Left ventricle myocardium superior (tissue), 1 donor: ENCODE measurements at places on chromosomes 11 and 22. TPM values are rescaled to one million over a fixed set of nuclear protein-coding genes. Genes with fewer than 3 reads are reported as not detected.

MS4A1 gene
- not detected for total RNA-seq

OR52H1 gene
- total RNA-seq: not detected

SYT8 gene
- not detected for total RNA-seq

OR51E1 gene
- 1.8 TPM for total RNA-seq

NPAS4 gene
- total RNA-seq: not detected

NRIP3 gene
- total RNA-seq: 1.2 TPM

ARRB1 gene
- total RNA-seq: 26.5 TPM

THRSP gene
- total RNA-seq: 1.1 TPM

KIRREL3 gene
- 0.35 TPM for total RNA-seq

HOATZ gene
- not detected for total RNA-seq

ARVCF gene
- 26.8 TPM for total RNA-seq

DMC1 gene
- 0.20 TPM for total RNA-seq

CCND1 gene
- 162 TPM for total RNA-seq

SLC25A45 gene
- 4.6 TPM for total RNA-seq

PANX2 gene
- total RNA-seq: 0.40 TPM

C11orf42 gene
- not detected for total RNA-seq

SCGB1A1 gene
- not detected for total RNA-seq

ZFPL1 gene
- 23.7 TPM for total RNA-seq

TMEM191B gene
- total RNA-seq: 0.59 TPM

PKDREJ gene
- not detected for total RNA-seq

BLID gene
- total RNA-seq: not detected

IFITM10 gene
- 0.77 TPM for total RNA-seq

UPK2 gene
- not detected for total RNA-seq

APOA5 gene
- total RNA-seq: not detected

MAPK1 gene
- 80.5 TPM for total RNA-seq

HTR3A gene
- total RNA-seq: not detected

VPREB1 gene
- total RNA-seq: not detected

OR4A47 gene
- not detected for total RNA-seq

LSP1 gene
- 22.9 TPM for total RNA-seq

SLC22A12 gene
- total RNA-seq: not detected

CCDC89 gene
- 0.30 TPM for total RNA-seq

NEFH gene
- 0.12 TPM for total RNA-seq

CLCF1 gene
- 0.89 TPM for total RNA-seq

MMP27 gene
- not detected for total RNA-seq

TYR gene
- total RNA-seq: not detected

SLC7A4 gene
- 0.30 TPM for total RNA-seq

BMAL1 gene
- 4.6 TPM for total RNA-seq

KRTAP5-8 gene
- not detected for total RNA-seq

TPH1 gene
- not detected for total RNA-seq

SCN3B gene
- total RNA-seq: 1.7 TPM

ACCSL gene
- total RNA-seq: not detected

TRIM21 gene
- total RNA-seq: 9.9 TPM

NCF4 gene
- 6.8 TPM for total RNA-seq

CBLIF gene
- total RNA-seq: not detected

SCGB2A2 gene
- not detected for total RNA-seq
